ENCODE measurements at places on chromosomes 6 and 20.

DNA sequence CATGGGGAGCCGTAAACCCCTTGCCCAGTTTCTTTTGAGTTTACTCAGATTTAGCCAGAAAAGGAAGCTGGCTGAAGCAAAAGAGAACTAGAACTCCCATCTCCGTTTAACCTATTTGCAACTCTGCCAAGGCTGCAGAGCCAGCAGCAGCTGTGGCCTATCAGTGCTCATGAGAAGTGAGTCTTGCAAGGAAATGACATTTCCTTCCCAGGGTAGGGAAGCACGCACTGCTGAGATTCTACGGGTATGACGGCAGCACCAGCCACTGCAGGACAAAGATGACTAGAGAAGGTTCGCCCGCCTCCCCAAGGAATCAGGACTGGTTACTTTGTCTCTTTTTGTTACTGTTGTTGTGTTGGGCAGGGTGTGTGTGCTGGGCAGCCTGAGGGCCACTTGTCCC lies 47.6 kb downstream of the PPP1R3G start:
- no peak for DNase-seq

DNA sequence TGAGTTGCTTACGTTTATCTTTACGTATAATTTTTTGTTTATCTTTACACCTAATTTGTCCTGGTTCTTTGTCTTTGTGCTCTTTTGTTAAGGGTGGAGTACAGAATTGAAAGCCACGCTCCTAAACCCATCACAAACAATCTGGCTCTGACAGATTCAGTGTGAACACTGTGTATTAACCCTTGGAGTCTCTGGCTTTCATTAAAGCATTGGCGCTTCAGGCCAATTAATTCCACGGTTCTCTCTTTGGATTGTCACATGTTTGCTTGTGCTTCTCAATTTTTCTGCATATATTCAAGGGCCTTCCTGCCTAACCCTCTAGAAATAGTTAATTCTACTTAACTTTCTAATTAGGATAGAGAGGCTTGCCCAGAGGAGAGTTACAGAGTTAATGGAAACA lies 38.6 kb downstream of the NKX2-4 start:
- no peak for DNase-seq

- DNase-seq: peak; percentile 44
Observed at GRCh38 chr20:36462440-36463211, 78.7 kb upstream of the MYL9 start.

DNA sequence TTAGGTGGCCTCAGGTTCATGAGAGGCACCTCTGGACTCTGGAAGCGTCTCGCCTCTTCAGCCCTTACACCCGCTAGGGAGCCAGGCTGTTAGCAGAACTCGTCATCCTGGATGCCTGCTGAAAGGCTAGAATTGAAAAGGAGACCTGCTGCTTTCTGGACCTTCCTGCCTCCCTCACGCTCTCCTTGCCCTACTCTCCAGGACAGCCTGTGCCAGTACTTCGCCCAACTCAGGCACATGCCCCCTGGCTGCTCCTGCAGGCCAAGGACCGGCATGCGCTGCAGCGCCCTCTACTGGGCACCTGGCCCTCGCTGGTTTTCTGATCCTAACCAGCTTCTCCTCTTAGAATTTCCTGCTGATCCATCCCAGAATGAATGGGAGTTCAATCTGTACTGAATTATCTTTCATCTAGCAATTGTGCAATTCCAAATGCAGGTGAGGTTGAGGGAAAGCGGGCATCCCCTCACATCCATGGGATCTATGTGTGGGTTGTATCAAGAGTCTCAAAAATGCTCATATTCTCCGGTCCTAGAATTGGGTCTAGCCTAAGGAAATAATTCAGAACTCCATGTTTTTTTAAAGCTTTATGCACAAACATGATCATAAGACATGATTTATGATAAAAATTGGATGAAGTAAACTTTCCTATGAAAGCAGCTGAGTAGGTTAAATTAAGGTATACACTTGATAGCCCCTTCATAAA lies 78.0 kb downstream of the PTPN1 start:
- DNase-seq: peak; percentile 85

DNA sequence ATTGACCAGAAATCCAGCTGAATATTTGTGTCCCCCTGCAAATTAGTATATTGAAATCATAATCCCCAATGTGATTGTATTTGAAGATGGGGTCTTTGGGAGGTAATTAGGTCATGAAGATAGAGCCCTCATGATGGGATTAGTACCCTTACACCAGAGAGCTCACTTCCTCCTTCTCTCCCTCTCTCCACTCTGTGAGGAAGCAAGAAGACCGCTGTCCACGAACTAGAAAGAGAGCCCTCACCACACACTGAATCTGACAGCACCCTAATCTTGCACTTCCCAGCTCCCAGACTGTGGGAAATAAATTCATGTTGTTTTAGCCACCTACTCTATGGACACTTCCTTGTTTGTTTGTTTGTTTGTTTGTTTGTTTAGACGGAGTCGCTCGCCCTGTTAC lies 11.9 kb upstream of the PLAGL1 start:
- DNase-seq: no peak

- DNase-seq: no peak
Observed at GRCh38 chr6:139529420-139529819, 155.0 kb upstream of the CITED2 start.

GRCh38 chr6:154638369-154638768 lies 94.8 kb upstream of the SCAF8 start:
- DNase-seq: no peak

DNA sequence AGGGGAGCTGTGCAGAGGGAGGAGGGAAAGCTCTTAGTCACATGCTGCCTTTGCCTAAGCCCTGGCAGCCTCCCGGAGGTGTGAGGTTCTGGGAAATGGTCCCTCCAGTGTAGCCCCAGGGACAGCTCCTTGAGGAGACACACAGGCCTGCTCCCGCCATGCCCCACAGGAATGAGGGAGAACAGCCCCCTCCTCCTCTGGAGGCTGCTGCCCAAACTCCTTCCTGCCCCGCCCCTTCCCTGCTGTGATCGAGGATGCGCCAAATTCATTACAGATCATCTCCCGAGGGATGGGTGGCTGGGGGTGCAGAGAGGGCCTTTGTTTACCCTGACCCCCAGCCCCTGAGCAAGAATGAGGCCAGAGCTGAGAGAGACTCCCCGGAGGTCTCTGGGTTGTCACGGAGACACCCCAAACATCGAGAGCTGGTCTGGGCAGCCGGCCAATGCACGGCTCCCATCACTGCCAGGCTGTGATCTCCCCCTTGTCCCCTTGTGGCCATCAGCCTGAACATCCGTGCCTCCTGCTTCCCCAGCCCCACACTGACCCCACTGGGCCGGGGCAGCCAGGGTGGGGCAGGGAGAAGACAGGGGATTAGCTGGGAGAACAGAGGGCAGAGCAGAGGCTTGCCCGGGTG lies 8.4 kb downstream of the CYP21A2 start:
- DNase-seq: no peak

GRCh38 chr6:63418741-63419140 lies 99.0 kb upstream of the LGSN start:
- DNase-seq: no peak

DNA sequence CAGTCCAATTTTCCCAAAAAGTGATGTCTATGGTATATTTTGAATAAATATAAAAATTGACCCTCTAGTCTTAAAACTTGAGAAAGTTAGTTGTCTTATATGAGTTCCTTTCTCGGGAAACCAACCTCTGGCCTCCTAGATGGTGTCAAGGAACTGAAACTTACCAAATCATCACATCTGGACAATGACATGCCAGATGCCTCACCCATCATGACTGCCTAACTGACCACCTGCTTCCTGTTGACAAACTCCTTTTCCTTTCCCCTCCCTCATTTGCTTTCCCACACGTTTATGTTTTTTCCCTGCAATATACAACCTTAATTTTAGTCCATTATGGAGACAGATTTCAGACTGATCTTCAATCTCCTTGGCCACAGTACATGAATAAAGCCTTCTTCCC lies 731.0 kb downstream of the EPHA7 start:
- DNase-seq: no peak

DNA sequence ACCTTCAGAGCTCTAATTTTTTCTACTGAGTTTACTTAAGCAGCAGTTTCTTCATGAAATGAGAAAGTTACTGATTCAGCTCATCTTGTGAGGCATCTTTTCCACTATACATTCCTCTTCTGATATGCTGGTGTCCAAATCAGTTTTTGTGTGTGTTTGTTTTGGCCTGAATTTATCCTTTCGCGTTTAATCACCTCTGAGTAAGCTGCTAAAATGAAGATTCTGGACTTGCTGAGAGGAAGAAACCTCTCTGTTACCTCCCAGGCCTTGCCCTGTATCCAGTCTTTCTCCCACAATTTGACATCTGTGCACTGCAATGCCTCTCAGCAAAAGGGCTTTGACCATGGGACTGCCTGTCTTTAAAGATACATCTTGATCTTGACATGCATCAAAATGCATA lies 536.2 kb upstream of the NRSN1 start:
- no peak for DNase-seq

DNA sequence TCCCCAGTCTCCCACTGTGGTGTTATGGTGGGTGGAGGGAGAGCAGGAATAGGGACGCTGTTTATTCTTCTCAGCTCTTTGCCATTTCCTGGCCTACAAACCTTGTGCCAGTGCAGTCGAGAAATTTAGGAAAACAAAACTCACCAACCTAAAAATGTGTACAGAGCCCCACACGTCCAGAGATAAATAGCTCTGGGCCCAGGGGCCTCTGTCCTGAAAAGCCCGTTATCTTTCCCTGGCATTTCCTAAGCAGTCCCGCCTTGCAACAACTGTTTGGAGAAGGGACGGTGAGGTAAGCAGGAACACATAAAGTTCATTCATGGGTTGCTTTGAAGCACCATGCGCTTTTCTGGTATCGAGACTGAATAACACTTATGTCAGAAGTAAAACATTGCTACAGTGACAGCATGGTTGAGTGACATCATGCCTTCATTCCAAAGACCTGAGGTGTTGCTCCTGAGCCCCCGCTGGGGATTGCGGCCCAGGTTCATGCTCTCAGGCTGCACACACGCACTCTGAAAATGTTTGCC lies 80.1 kb upstream of the NXT1 start:
- DNase-seq: no peak

- DNase-seq: no peak
Observed at GRCh38 chr6:109739686-109740085, 48.6 kb downstream of the FIG4 start.

DNA sequence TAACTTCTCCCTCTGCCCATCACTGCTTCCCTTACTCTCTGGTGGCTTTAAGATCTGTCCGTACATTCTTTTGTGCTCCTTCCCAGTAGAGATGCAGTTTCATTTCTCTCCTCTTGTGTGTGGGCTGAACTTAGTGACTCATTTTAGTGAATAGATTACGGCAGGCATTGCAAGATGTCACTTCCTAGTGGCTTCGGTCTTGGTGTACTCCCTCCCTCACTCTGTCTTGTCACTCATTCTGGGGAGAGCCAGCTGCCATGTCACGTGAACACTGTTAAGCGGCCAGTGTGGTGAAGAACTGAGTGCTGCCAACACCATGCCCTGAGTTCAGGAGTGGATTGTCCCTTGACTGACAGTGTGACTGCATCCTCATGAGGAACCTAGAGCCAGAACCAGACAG lies 115.9 kb downstream of the OTOR start:
- no peak for DNase-seq

DNA sequence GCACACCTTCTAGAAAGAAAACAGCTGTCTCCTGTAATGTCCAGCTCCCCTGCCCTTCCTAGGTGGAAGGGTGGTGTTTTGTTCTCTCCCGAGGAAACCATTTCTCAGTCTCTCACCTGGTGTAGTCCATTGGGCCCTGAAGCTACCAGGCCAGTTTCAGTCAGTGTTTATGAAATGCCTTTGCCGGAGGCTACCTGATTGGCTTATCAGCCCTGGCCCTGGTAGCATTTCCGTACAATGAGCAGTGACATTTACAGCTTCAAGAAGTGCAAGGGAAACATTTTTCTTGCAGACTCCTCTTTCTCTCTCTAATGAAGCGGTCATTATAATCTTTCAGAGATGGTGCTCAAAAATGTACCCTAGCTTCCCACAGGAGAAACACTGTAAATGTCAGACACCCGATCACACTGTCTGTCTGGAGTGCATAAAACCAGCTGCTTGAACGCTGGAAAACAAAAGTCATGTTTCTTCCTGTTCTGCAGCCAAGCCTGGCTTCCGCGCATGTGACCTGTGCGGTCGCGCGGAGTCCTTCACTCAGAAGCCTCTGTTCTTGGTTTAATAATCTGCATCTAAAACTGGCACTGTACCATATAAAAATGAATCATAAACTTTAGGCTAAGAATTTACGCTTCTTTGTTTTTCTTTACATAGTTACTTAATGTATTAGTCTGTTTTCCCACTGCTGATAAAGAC lies 28.4 kb upstream of the SAYSD1 start:
- DNase-seq: no peak

DNA sequence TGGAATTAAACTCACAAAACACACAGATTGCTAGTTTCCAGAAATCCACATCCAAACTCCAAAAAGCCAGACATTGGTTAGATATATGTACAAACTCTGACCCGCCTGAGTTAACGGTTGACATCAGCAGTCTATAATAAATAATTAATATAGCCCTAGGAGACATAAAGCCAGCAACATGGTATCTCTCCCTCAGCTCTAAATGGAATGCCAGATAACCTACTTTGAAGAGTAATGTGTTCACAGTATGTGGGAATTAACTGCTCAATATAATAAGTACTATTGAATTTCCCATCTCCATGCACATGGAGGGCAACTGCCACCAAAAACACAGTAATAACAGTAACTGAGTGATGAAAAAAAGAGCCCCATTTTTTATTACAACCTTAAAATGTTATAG lies 383.2 kb downstream of the CD83 start:
- DNase-seq: no peak

DNA sequence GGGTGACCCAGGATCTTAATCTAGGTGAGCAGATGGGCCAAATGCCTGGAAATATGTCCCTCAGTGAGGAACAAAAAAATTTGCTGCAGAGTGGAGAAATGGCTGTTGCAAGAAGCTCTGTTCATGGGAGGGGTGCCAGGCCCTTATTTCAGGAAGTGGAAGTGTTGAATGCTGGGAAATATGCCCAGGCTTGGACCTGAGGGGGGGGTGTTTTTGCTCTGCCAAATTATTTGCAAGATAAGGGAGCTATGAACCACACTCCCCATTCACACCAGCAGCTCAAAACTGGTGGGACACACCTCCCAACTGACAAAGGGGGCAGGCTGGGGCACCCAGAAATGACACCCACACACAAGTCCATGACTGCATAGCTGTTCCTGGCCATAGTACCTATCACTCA lies 8.7 kb downstream of the CST4 start:
- no peak for DNase-seq

GRCh38 chr20:45354423-45355208 lies 6.4 kb upstream of the SDC4 start:
- DNase-seq: no peak

GRCh38 chr6:146770275-146770964 lies 171.6 kb downstream of the ADGB start:
- DNase-seq: no peak

Measured in activated T-cell treated with anti-CD3 and anti-CD28 coated beads, Interleukin-2, amount 50 U/mL, for 24 hours (primary cell).